Activated T-cell treated with anti-CD3 and anti-CD28 coated beads, Interleukin-2, amount 50 U/mL, for 4 hours (primary cell): ENCODE measurements at places on chromosomes 11 and 22. TPM values are rescaled to one million over a fixed set of nuclear protein-coding genes. Genes with fewer than 3 reads are reported as not detected.

MMP8 gene
- total RNA-seq: not detected

CST6 gene
- 1.0 TPM for total RNA-seq

MRPL11 gene
- 141 TPM for total RNA-seq

SHISA8 gene
- 5.0 TPM for total RNA-seq

SCGB1D2 gene
- total RNA-seq: not detected

KLHL35 gene
- 1.5 TPM for total RNA-seq

ABTB2 gene
- 7.7 TPM for total RNA-seq

FREY1 gene
- 2.4 TPM for total RNA-seq

CD3E gene
- total RNA-seq: 407 TPM

RFPL2 gene
- not detected for total RNA-seq

CNTN5 gene
- not detected for total RNA-seq

C11orf16 gene
- total RNA-seq: not detected

FLRT1 gene
- not detected for total RNA-seq

ACCS gene
- 1.4 TPM for total RNA-seq

C22orf23 gene
- total RNA-seq: not detected

CRYBB3 gene
- total RNA-seq: not detected

PICALM gene
- total RNA-seq: 97.6 TPM

OR8G5 gene
- total RNA-seq: not detected

ANKK1 gene
- total RNA-seq: 0.16 TPM

PGA5 gene
- total RNA-seq: not detected

LMNTD2 gene
- total RNA-seq: 1.1 TPM

OR2D2 gene
- total RNA-seq: not detected

SDHAF2 gene
- total RNA-seq: 48.4 TPM

MGAT3 gene
- total RNA-seq: 0.40 TPM

FBLN1 gene
- total RNA-seq: 0.43 TPM
